ENCODE measurements at places on chromosomes 13 and 19. TPM values are rescaled to one million over a fixed set of nuclear protein-coding genes. Genes with fewer than 3 reads are reported as not detected.
A peak's percentile ranks its signal among the peaks of the same experiment; 100 is the strongest.

DNA sequence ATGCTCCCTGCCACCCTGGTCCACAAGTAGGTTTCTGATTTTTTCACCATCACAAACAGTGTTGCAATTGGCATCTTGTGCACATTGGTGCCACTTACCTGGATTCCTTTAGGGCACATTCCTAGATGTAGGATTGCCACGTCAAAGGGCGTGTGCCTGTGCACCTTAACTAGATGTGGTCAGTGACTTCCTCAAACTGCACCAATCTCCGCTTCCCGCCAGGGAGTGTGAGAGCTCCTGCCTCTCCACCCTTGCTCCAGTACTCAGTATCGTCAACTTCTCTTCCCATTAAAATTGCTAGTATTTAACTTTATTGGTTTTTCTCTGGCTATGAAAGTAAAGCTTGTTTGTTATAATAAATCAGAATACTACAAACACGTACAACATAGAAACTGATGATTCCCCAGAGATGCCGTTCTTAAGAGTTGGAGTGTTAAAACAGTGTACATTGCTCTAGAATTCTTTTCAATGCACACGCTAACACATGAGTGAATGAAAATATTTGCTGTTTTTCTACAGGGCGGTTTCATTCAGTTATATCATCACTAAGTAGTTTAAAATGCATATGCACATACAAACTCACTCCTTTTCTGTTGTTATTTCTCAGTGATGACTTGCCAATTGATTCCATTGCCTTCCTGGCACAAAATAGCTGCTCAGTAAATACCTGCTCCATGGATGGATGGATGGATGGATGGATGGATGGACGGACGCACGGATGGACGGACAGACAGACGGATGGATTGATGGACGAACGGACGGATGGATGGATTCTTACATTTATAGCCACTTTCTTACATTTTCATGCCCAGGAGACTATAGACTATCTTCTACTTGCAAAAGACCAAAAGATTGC, 23.4 kb downstream of the CCNE1 start:
- no peak overlapping the region for H3K4me3 ChIP-seq
- no peak overlapping the region for H3K27ac ChIP-seq
- H3K27me3 ChIP-seq: no peaks in the 10 kb centered on the region
- H3K36me3 ChIP-seq: no peaks in the 10 kb centered on the region
- no peak for DNase-seq
- no peaks in the 10 kb centered on the region for H3K4me1 ChIP-seq

GRCh38 chr13:41601718-41602445, 144.5 kb downstream of the RGCC start:
- H3K4me3 ChIP-seq: no peak overlapping the region
- DNase-seq: no peak

DNA sequence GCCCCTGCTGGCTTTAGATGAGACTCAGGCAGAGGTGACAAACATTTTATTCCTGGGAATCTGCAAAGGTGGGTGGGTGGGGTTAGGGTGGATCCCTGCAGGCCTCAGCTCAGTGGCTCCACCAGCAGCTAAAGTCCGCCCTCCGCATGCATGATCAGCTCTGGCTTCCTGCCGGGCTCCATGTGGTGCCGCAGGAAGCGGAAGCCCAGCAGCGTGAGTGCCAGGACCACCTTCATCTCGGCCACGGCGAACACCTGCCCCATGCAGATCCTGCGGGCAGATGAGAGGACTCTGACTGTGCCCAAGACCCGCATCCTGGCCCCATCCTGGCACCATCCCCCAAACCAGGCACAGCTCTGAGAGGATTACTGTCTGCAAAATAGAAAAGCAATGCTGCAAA, 26.3 kb downstream of the CYP4F2 start:
- no peaks in the 10 kb centered on the region for H3K4me1 ChIP-seq
- peak; percentile 15 for DNase-seq
- no peak overlapping the region for H3K27ac ChIP-seq
- no peak overlapping the region for H3K4me3 ChIP-seq
- H3K36me3 ChIP-seq: no peaks in the 10 kb centered on the region

DNA sequence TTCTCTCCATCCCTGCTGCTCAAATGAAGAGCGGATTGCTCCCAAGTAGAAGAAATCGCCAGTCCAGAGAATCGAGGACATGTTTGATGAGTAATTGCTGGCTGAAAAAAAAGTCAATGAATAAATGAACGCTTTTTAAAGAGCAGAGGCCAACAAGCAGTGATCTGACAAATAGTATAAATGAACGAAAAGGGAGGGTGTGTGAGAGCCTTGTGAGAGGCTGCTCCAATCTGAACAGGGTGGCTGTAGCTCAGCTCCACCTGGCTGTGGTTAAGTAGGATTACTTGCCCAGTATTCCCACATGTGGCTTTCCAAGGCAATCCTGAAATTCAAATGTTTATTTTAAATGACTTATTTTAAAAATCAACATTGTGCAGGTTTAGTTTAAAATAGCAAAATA, 117.1 kb downstream of the TSHZ3 start:
- no peaks in the 10 kb centered on the region for H3K36me3 ChIP-seq
- H3K27me3 ChIP-seq: no peaks in the 10 kb centered on the region
- H3K4me1 ChIP-seq: no peaks in the 10 kb centered on the region
- no peak for DNase-seq
- no peak overlapping the region for H3K27ac ChIP-seq

DNA sequence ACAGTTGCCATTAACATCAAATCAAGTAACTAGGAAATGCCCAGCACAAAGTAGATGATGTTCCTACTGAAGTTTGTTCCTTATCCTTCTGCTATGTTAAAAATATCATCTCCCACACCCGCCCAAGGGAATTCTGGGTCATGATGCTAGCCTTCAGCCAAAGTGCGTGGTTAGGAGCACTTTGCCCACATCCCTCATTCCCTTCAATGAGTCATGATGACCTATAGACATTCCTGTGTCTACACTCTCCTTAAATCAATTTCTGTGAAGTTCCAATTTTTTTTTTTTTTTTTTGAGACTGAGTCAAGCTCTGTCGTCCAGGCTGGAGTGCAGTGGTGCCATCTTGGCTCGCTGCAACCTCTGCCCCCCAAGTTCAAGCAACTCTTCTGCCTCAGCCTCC, 17.0 kb downstream of the RXFP2 start:
- no peaks in the 10 kb centered on the region for H3K4me1 ChIP-seq
- H3K4me3 ChIP-seq: no peak overlapping the region
- no peak for DNase-seq
- H3K36me3 ChIP-seq: no peaks in the 10 kb centered on the region
- no peak overlapping the region for H3K27ac ChIP-seq
- no peaks in the 10 kb centered on the region for H3K27me3 ChIP-seq

The PBX4 gene
- total RNA-seq: 5.7 TPM

GRCh38 chr13:73676550-73677047, 457.6 kb downstream of the KLF12 start:
- no peak overlapping the region for H3K27ac ChIP-seq
- DNase-seq: no peak
- no peaks in the 10 kb centered on the region for H3K36me3 ChIP-seq
- H3K27me3 ChIP-seq: no peaks in the 10 kb centered on the region

- H3K27me3 ChIP-seq: no peaks in the 10 kb centered on the region
- H3K36me3 ChIP-seq: no peaks in the 10 kb centered on the region
- no peak overlapping the region for H3K27ac ChIP-seq
Measured at GRCh38 chr19:39223703-39224279, 19.7 kb upstream of the SYCN start.

- peaks cover 10% of the 10 kb centered on the region for H3K4me1 ChIP-seq
- no peaks in the 10 kb centered on the region for H3K27me3 ChIP-seq
- peak within 1 kb of the TSS; percentile 84 for H3K27ac ChIP-seq
- H3K4me3 ChIP-seq: peak within 1 kb of the TSS; percentile 72
Measured at GRCh38 chr19:4472174-4472974, at the start of gene HDGFL2. Gene HDGFL2 (plus strand): TSS chr19:4472297. CDS start chr19:4472351, 54 bp downstream.

The KIR2DL1 gene
- 0.25 TPM for total RNA-seq
